Mesothelial cell of epicardium (in vitro differentiated cells): ENCODE measurements at places on chromosomes 3 and 15. TPM values are rescaled to one million over a fixed set of nuclear protein-coding genes. Genes with fewer than 3 reads are reported as not detected.

Gene CHL1
- not detected in 3 replicates for total RNA-seq

Gene ANKRD28
- 43.7 to 45.0 TPM (median 44.0 TPM) in 3 replicates for total RNA-seq

Gene PP2D1
- total RNA-seq = not detected in 3 replicates

- DNase-seq = no peak
These were observed 127.5 kb downstream of the OSBPL10 start for GRCh38 chr3:31853580-31853979.

GRCh38 chr3:176848431-176849214 lies 348.7 kb downstream of the TBL1XR1 start:
- DNase-seq = no peak

- no peak for DNase-seq
These were observed 45.5 kb upstream of the HERC1 start for GRCh38 chr15:63879211-63879610.

- DNase-seq = no peak
These were observed 208.7 kb upstream of the LRIG1 start for GRCh38 chr3:66709532-66709931.
